Sigmoid colon (tissue), 7 donors: ENCODE measurements at places on chromosomes 1 and 21.

- peaks cover 54% of the 10 kb centered on the region for H3K36me3 ChIP-seq
- H3K4me1 ChIP-seq: no peaks in the 10 kb centered on the region
- no peak overlapping the region for H3K27ac ChIP-seq
- no peak for DNase-seq
Measured at GRCh38 chr1:46284058-46284457, 19.4 kb downstream of the LRRC41 start.

GRCh38 chr1:227779685-227780084, 35.8 kb upstream of the PRSS38 start:
- H3K4me1 ChIP-seq: peaks cover 32% of the 10 kb centered on the region
- no peak overlapping the region for H3K4me3 ChIP-seq
- H3K36me3 ChIP-seq: peaks cover 4% of the 10 kb centered on the region
- H3K27me3 ChIP-seq: no peaks in the 10 kb centered on the region
- H3K27ac ChIP-seq: no peak overlapping the region
- DNase-seq: peak; percentile 49

- H3K27ac ChIP-seq: peak overlapping the region; percentile 80
- peak; percentile 81 for DNase-seq
- H3K36me3 ChIP-seq: no peaks in the 10 kb centered on the region
Measured at GRCh38 chr21:45330075-45330781, 42.5 kb upstream of the POFUT2 start.

DNA sequence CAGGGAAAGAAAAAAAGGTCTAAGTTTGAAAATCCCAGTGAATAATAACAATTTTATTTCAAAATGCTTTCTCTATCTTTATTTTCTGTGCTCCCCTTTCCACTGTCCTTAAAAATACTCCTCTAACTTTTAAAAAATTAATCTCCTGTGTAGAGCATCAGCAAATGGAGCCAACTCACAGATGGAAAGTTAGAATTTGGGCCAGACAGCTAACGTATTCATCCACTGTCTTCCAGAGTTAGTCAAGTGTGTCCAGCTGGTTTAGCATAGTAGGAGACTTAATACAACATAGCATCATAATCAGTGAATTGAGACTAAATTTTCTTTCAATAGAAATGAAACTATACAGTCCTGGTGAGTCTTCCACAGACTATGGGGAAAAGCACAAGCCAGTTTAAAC, 419.0 kb upstream of the LRRC7 start:
- no peak overlapping the region for H3K27ac ChIP-seq
- H3K4me3 ChIP-seq: no peak overlapping the region
- no peaks in the 10 kb centered on the region for H3K36me3 ChIP-seq
- DNase-seq: no peak

- DNase-seq: peak; percentile 92
- peaks cover 19% of the 10 kb centered on the region for H3K4me1 ChIP-seq
- no peaks in the 10 kb centered on the region for H3K27me3 ChIP-seq
- peak overlapping the region; percentile 49 for H3K27ac ChIP-seq
- H3K36me3 ChIP-seq: no peaks in the 10 kb centered on the region
Measured at GRCh38 chr1:12161662-12162458, 4.9 kb upstream of the TNFRSF1B start.

- H3K4me3 ChIP-seq: no peak overlapping the region
- H3K36me3 ChIP-seq: peaks cover 5% of the 10 kb centered on the region
- H3K27ac ChIP-seq: no peak overlapping the region
- no peak for DNase-seq
- H3K27me3 ChIP-seq: no peaks in the 10 kb centered on the region
- no peaks in the 10 kb centered on the region for H3K4me1 ChIP-seq
Measured at GRCh38 chr1:108780937-108781574, 34.6 kb downstream of the STXBP3 start.

DNA sequence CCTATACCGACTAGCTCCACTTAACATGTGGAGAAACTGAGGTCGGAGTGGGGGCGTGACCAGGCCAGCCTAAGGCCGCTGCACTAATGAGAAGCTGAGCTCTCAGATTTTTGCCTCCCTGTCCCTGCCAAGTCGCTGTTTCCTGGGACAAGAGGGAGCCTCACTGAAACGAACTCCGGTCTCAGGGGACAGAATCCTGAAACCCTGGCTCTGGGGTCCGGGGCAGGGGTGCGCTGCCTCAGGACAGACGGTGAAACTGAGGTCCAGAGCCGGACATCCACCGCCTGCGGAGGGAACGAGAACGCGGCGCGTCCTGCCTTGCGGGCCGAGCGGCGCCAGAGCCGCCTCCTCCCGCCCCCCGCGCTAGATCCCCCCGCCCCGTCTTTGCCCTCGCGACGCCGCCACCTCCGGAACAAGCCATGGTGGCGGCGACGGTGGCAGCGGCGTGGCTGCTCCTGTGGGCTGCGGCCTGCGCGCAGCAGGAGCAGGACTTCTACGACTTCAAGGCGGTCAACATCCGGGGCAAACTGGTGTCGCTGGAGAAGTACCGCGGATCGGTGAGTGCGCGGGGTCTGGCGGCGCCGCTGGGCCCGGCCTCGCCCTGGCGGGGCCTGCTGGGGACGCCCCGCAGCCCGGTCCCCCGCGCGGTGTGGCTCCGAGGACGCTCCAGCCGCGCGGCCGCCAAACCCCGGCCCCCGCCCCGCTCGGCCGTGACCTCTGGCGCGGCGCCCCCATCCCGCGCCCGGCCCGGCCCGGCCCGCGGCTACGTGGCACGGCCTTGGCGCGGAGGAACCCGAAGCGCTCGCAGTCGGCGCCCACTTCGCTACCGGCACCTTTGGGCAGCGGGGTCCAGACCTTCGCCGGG, at the start of gene GPX7:
Gene GPX7 (plus strand): TSS at position 381 of the 865 bp plus-strand sequence. CDS start 39 bp downstream, at position 420.
- no peaks in the 10 kb centered on the region for H3K36me3 ChIP-seq
- no peaks in the 10 kb centered on the region for H3K27me3 ChIP-seq
- peak within 1 kb of the TSS; percentile 89 for H3K27ac ChIP-seq
- peak within 1 kb of the TSS; percentile 65 for H3K4me3 ChIP-seq
- peaks cover 33% of the 10 kb centered on the region for H3K4me1 ChIP-seq
- DNase-seq: peak; percentile 70

GRCh38 chr1:171245458-171246064, 2.7 kb upstream of the FMO1 start:
- H3K4me1 ChIP-seq: no peaks in the 10 kb centered on the region
- DNase-seq: no peak
- no peaks in the 10 kb centered on the region for H3K36me3 ChIP-seq
- H3K4me3 ChIP-seq: no peak overlapping the region

GRCh38 chr1:43439781-43440180, 13.9 kb downstream of the HYI start:
- H3K27ac ChIP-seq: no peak overlapping the region
- H3K36me3 ChIP-seq: peaks cover 30% of the 10 kb centered on the region
- DNase-seq: no peak
- H3K4me3 ChIP-seq: no peak overlapping the region
- no peaks in the 10 kb centered on the region for H3K27me3 ChIP-seq

GRCh38 chr1:225896937-225897549, 8.1 kb upstream of the LEFTY1 start:
- DNase-seq: no peak
- H3K36me3 ChIP-seq: no peaks in the 10 kb centered on the region
- no peaks in the 10 kb centered on the region for H3K4me1 ChIP-seq
- no peak overlapping the region for H3K27ac ChIP-seq
- no peak overlapping the region for H3K4me3 ChIP-seq

- peaks cover 19% of the 10 kb centered on the region for H3K4me1 ChIP-seq
- no peaks in the 10 kb centered on the region for H3K36me3 ChIP-seq
- no peak overlapping the region for H3K4me3 ChIP-seq
- no peak overlapping the region for H3K27ac ChIP-seq
Measured at GRCh38 chr21:43734131-43734927, 15.4 kb downstream of the PDXK start.

DNA sequence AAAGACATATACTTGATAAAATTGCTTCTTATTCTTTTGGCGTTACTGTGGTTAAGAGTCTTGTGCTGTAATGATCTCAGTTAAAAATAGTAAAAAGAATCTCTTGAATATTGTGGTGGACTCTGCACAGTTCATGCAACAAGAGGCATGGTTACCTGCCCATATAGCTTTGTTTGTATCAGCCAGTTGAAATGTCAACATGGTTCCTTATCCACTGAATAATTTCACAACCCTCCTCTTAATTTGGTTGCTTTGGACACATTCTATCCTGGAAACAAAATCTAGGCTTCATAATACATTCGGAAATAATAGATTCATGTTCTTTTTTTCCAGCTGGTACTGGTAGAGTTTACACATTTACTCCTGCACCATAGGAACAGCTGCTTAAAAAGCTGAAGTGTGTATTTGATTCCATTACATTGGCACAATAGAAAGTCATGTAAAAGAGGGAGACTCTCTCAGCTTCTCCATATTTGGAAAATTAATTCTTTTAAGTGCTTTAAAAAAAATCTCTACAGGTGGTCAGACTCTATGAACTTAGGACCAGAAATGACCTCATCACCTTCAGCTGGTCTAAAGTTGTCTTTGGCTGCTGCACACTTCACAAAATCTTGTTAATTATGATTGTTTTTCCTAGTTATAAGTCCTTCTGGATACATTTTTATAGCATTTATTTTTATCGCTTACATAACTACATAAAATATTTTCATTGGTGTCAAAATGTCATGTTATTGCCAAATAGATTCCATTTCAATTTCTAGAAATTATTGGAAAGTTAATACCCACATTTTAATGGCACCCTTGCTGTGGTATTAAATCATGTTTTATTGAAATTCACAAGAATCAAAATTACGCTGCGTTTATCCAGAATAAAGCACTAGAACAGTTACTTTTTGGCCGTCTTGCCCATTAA, 100.2 kb downstream of the LTN1 start:
- no peaks in the 10 kb centered on the region for H3K27me3 ChIP-seq
- DNase-seq: no peak
- no peaks in the 10 kb centered on the region for H3K4me1 ChIP-seq
- no peaks in the 10 kb centered on the region for H3K36me3 ChIP-seq

- no peak for DNase-seq
- no peak overlapping the region for H3K4me3 ChIP-seq
- no peaks in the 10 kb centered on the region for H3K36me3 ChIP-seq
- no peaks in the 10 kb centered on the region for H3K27me3 ChIP-seq
- peaks cover 6% of the 10 kb centered on the region for H3K4me1 ChIP-seq
Measured at GRCh38 chr1:31302709-31303441, 6.0 kb downstream of the ZCCHC17 start.

- peak; percentile 57 for DNase-seq
- H3K27me3 ChIP-seq: peaks cover 27% of the 10 kb centered on the region
- no peak overlapping the region for H3K27ac ChIP-seq
- H3K4me1 ChIP-seq: no peaks in the 10 kb centered on the region
- no peak overlapping the region for H3K4me3 ChIP-seq
- H3K36me3 ChIP-seq: no peaks in the 10 kb centered on the region
Measured at GRCh38 chr1:2596530-2597333, 10.2 kb downstream of the PRXL2B start.

DNA sequence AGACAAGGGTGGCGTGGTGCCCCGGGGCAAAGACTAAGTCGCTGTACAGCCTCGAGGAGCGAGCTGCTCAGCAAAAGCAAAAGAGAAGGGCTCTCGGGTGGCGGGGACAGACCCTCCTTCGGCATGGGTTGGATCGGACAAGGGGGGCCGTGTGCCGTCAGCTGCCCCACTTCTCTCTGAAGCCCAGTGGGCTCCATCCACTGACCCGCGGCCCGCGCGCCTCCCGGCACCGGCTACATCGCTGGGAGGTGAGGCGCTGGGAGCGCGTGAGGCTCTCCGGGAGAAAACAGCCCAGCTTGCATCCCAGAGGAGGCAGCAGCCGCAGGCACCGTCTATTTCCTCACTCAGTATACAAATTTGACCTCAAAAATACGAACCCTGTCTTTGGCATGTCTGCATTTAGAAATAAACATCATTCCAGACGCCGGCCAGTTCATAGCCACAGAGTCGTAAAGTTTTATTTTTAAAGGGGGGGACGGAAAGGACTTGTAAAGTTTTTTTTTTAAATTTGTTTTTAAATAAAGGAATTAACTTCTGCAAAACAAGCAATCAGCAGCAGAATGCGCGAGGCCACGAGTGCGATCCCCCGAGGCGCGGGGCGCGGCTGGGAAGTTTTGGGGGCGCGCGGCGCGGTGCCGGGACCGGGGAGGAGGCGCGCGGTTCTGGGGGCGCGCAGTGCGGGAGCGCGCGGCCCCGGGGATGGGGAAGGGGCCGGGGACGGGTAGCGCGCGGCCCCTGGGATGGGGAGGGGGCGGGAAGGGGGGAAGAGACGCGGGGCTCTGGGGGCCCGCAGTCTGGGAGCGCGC, 689 bp upstream of the GPR137B start:
- H3K4me1 ChIP-seq: peaks cover 20% of the 10 kb centered on the region
- H3K27ac ChIP-seq: peak overlapping the region; percentile 68
- no peak for DNase-seq

DNA sequence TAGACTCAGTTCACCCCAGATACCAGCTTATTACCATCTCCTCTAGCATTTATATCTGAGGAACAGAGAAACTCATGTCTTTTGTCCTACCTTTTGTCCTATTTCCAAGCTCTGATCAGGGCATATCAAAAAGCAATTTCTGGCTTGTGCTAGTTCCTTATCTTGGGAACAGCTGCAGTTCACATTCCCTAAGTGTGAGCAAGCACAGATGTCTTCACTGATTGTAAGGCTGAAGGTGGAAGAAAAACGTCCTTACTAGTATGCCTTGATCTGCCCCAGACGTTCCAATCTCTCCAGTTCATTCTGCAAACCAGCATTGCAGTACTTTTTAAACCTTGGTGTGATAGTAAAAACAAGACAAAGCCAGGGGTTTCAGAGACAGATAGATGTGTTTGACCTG, 139.8 kb downstream of the NCAM2 start:
- no peak overlapping the region for H3K27ac ChIP-seq
- no peaks in the 10 kb centered on the region for H3K27me3 ChIP-seq
- H3K36me3 ChIP-seq: no peaks in the 10 kb centered on the region
- no peaks in the 10 kb centered on the region for H3K4me1 ChIP-seq
- DNase-seq: no peak

DNA sequence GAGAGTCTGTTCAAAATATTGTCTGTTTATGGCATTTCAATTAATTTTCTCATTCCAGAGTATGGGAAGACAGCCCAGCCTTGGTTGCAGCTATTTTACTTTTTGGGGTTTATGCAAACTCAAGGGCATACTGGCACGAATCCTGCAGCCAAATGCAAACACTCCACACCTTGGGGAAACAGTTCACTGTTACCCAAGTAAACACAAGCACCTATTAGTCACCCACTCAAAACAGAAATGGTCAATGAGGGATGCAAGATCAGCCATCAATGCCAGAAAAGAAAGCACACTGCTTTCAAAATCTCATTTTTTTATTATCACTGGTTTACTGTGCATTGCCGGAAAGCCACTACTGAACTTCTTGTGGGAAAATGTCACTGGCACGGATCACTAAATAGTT, 170.6 kb downstream of the RUNX1 start:
- H3K36me3 ChIP-seq: no peaks in the 10 kb centered on the region
- H3K4me1 ChIP-seq: peaks cover 5% of the 10 kb centered on the region
- H3K27me3 ChIP-seq: peaks cover 1% of the 10 kb centered on the region
- DNase-seq: no peak
- no peak overlapping the region for H3K4me3 ChIP-seq

GRCh38 chr1:226134170-226135058, 52.1 kb downstream of the ACBD3 start:
- DNase-seq: peak; percentile 53
- H3K27ac ChIP-seq: no peak overlapping the region
- peaks cover 17% of the 10 kb centered on the region for H3K4me1 ChIP-seq
- H3K36me3 ChIP-seq: no peaks in the 10 kb centered on the region
- H3K4me3 ChIP-seq: no peak overlapping the region
- no peaks in the 10 kb centered on the region for H3K27me3 ChIP-seq
